ENCODE measurements at places on chromosomes 3 and 15. TPM values are rescaled to one million over a fixed set of nuclear protein-coding genes. Genes with fewer than 3 reads are reported as not detected.

Gene MUSTN1
- total RNA-seq, result not detected

Gene NR2E3
- total RNA-seq, result not detected

Gene CCDC54
- total RNA-seq, result not detected

- H3K27me3 ChIP-seq, result peaks cover 3% of the 10 kb centered on the region
- H3K4me3 ChIP-seq, result no peak overlapping the region
- DNase-seq, result no peak
- no peaks in the 10 kb centered on the region for H3K36me3 ChIP-seq
Observed at GRCh38 chr15:49860101-49860500, 239.3 kb downstream of the DTWD1 start.

- H3K4me1 ChIP-seq, result no peaks in the 10 kb centered on the region
- H3K27ac ChIP-seq, result no peak overlapping the region
- H3K4me3 ChIP-seq, result no peak overlapping the region
Observed at GRCh38 chr15:45351227-45351626, 27.1 kb downstream of the GATM start.

DNA sequence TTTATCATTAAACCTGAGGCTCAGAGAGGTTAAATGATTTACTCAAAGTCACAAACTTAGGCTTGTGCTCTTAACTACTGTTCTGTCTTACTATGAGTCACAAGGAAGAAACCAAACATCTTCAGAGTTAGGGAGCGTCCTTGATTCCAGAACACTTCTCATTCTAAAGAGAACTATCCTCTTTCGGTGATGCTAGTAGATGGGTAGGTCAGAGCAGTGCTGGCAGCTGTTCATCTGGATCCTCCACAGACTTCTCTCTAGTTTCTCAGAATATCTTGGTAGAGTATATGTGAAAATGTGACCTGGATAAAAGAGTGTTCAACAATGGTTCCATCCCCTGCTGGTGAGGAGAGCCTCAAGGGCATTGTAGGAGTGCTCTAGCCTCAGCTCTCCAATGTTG is 3.3 kb downstream of the ARL6IP5 start:
- H3K27me3 ChIP-seq, result no peaks in the 10 kb centered on the region
- peaks cover 43% of the 10 kb centered on the region for H3K36me3 ChIP-seq
- peak overlapping the region; percentile 95 for H3K27ac ChIP-seq
- H3K4me1 ChIP-seq, result peaks cover 62% of the 10 kb centered on the region
- peak overlapping the region; percentile 99 for H3K4me3 ChIP-seq

DNA sequence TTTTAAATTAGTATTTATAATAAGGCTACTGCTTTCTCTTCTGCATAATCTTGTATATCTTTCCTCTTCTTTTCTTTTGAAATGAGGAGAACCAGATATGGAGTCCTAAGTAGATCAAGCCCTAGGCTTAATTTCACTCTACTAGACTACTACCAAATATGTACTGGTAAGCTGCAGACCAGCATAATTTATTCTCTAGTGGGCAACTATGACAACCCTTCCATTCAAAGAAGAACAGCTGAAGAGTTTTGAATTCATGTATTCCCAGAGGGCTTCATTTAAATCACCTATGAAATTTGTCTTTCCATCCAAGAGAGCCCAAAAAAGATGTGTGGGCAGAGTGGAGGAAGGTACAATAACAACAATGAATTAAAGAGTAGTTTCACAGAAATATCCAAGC is 10.0 kb downstream of the RAD18 start:
- no peak overlapping the region for H3K4me3 ChIP-seq
- no peak for DNase-seq
- peaks cover 30% of the 10 kb centered on the region for H3K36me3 ChIP-seq
- H3K27me3 ChIP-seq, result no peaks in the 10 kb centered on the region
- peaks cover 14% of the 10 kb centered on the region for H3K4me1 ChIP-seq

DNA sequence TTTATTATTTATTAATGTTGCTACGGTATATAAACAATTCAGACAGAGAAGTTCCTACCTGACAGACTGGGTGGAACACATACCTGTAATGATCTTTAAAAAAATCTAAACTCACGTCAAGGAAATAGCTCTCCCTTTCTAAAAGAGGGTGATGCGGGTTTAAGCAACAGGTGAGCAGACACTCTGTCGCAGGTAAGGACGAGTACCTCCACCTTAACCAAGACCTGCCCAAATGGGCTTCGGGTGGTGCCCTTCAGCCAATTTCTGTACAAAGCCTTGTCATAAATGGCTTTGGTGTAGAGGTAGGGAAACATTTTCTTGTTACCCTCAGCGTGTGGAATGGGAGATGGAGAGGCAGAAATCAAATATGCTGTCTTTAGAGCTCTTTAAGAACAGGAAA is 67.0 kb downstream of the CHSY1 start:
- H3K27me3 ChIP-seq, result no peaks in the 10 kb centered on the region
- H3K4me1 ChIP-seq, result peaks cover 90% of the 10 kb centered on the region
- no peak for DNase-seq
- H3K4me3 ChIP-seq, result no peak overlapping the region
- H3K36me3 ChIP-seq, result peaks cover 65% of the 10 kb centered on the region

- H3K27ac ChIP-seq, result peak overlapping the region; percentile 92
- no peak overlapping the region for H3K4me3 ChIP-seq
- H3K36me3 ChIP-seq, result peaks cover 53% of the 10 kb centered on the region
- no peaks in the 10 kb centered on the region for H3K27me3 ChIP-seq
Observed at GRCh38 chr3:37053337-37053736, 60.0 kb downstream of the MLH1 start.

DNA sequence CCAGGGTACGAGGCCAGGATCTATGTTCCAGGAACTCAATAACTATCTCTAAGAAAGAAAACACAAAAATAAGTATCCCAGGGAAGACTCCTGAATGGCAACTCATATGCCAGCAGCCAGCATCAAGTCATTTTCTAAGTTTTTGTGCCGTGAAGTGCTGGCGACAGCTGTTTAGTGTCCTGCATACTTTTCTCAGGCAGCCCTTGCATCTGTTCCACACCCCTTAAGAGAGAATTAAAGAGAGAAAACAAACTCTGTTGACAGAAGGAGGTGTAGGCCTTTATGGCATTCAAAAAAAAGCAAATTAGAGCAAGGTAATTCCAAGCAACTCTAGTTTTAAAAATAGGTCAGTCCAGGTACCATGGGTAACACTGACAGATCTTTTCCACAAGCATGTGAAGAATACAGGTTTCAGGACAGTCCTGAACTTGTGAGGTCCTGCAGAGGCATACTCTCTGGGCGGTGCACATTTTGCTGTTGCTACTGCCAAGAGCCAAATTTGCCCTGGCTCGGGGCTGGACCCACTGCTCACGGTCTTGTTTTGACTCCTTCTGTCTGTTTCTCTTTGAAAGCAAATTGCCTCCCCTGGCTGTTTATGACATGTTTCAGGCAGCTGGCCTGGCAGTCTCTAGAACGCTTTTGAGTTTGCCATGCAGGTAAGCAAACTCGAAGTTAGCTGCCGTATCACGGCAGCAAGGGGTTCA is 252.1 kb upstream of the ADAMTS9 start:
- no peaks in the 10 kb centered on the region for H3K36me3 ChIP-seq
- H3K4me1 ChIP-seq, result no peaks in the 10 kb centered on the region
- no peaks in the 10 kb centered on the region for H3K27me3 ChIP-seq
- no peak overlapping the region for H3K4me3 ChIP-seq
- DNase-seq, result no peak

- peaks cover 15% of the 10 kb centered on the region for H3K27me3 ChIP-seq
- H3K4me3 ChIP-seq, result no peak overlapping the region
- no peaks in the 10 kb centered on the region for H3K4me1 ChIP-seq
- DNase-seq, result no peak
- H3K27ac ChIP-seq, result no peak overlapping the region
Observed at GRCh38 chr3:148903941-148904340, 38.8 kb downstream of the CPA3 start.

DNA sequence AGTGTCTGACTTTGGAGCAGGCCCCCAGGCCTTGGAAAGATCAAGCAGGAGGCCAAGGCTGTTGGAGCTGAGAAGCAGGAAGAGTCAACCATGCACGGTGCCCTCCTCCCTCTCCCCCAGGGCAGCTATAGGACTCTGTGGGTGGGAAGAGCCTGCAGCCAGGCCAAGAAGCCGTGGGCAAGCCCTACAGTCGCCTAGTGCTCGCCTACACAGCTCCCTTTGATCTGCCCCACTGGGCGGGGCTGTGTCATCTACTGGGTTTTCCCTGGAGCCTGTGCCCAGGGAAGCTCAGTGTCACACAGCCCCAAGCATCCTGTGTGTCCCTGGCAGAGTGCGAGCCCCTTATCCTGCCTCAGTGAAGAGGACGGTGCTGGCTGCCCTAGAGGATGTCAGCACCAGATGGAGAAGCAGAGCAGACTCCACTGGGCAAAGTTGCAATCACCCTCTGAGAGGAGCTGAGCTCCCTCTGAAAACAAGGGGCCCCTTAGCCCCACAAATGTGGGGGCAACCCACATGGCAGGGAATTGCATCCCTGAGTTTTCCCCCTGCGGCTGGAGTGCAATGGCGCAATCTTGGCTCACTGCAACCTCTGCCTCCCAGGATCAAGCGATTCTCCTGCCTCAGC is 72.2 kb downstream of the KLF13 start:
- DNase-seq, result peak; percentile 58
- H3K4me1 ChIP-seq, result peaks cover 48% of the 10 kb centered on the region
- no peaks in the 10 kb centered on the region for H3K36me3 ChIP-seq
- no peaks in the 10 kb centered on the region for H3K27me3 ChIP-seq
- H3K27ac ChIP-seq, result peak overlapping the region; percentile 78
- no peak overlapping the region for H3K4me3 ChIP-seq

DNA sequence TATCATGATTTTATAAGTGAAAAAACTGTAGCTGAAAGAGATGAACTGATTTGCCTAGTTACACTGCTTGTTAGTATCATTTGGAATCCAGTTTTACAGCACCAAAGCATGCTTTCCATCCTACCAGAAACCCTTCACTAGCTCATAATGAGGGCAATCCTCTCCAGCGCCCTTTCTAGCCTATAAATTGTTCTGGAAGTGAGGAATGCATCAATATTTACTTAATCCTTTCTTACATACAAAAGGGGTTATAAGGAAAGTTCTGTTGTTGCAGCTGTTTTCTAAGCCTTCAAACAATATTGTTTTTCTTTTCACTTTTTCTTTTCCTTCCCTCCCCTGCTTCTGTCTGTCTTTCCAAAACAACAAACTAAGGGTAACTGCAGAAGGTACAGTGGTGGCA is 11.0 kb upstream of the PCCB start:
- no peaks in the 10 kb centered on the region for H3K36me3 ChIP-seq
- no peaks in the 10 kb centered on the region for H3K4me1 ChIP-seq
- H3K27ac ChIP-seq, result no peak overlapping the region

Measured in activated CD8-positive, alpha-beta T cell treated with anti-CD3 and anti-CD28 coated beads for 36 hours (primary cell).